ENCODE measurements at places on chromosomes 16 and 17.

GRCh38 chr17:64534187-64534586, 27.4 kb downstream of the CEP95 start:
- DNase-seq: no peak

GRCh38 chr17:61352781-61353491, 46.7 kb upstream of the TBX2 start:
- no peak for DNase-seq

DNA sequence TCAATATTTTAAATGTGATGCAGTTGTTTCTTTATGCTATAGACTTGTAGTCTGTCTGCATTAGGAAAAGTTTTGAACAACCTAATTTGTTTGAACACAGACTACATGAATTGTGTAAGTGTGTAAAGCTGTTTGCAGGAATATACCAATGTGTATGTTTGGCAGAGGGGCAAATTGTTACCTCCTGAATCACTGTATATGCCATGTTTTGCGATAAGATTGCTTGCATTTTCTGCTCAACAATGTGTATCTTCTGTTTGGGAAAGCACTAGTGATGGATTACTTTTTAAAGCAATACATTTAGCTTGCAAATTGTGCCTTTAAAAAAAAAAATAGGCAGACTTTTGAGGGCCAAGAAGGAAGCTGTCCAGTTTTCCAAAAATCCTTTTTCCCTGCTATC, 14.6 kb downstream of the RBBP6 start:
- DNase-seq: no peak

DNA sequence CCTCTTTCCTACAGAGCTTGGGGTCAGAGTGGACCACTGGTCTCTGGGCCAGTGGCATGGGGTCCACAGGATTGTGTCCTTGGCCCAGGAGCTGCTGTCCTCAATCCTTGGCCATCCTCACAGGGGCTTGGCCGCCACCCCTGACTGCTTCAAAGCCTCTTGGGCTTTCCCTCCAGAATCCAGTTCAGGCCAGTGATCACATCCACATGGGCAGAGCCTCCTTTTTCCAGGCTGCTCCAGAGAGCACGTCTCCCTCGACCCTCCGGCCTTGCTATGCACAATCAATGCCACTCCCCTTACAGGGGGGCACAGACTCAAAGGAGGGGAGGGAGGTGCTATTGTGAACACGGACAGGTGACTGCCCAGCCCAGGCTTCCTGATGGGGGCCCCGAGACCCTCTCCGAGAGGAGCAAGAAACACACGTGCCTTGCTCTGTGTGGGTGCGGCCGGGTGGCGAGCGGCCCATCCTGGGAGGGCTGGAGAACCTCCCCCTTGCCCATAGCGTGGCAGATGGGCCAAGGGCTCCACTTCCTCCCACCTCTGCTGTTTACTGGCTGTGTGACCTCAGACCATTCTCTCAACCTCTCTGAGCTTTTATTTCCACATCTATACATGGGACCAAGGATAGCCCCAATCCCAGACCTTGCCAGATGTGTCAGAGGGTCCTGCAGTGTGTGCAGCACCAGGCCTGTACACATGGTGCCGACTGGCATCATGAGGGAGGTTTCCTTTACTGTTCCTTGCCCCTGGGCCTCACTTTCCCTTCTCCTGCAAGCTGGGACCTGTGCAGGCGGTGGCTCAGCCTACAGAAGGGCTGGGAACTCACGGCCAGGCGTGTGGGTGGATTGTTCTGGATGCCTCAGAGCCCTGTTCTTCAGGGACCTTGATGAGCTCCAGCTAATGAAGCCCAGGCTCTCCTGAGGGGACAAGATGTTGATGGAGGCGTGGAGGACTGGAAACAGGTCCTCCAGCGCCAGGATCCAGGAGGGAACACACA, 229.0 kb upstream of the GSE1 start:
- no peak for DNase-seq

GRCh38 chr16:77663711-77664110, 58.6 kb upstream of the NUDT7 start:
- DNase-seq: no peak

GRCh38 chr17:17422641-17423040, 54.2 kb upstream of the MED9 start:
- DNase-seq: no peak

DNA sequence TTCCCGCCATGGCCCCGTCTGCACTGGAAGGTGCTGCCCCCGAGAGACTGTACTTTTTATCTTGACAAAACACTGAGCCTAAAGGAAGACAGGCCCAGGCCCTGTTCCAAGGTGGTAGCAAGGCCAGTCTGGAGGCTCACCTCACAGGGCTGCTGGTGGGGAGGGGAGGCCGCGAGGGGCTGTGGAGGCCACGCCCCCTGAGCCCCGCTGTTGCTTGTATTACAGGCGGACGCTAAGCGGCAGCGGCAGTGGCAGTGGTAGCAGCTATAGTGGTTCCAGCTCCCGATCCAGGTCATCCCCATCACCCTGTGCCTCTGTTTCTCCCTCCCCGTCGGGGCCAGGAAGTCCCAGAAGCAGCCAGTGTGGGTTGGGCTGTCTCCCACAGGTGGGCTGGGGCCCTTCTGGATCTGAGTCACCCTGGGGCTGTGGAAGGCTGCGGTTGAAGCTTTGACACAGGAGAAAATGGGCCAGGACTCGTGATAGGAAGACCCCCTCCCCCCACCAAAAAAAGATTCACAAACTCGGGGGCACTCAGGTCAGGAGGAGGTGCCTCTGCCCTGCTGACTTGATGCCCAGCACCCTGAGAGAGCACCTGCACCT, 13.3 kb upstream of the IL17C start:
- no peak for DNase-seq

- DNase-seq: no peak
These were observed 249.0 kb downstream of the BCAS3 start for GRCh38 chr17:60926466-60927183.

GRCh38 chr17:46047856-46048255, 48.8 kb downstream of the STH start:
- no peak for DNase-seq

- peak; percentile 33 for DNase-seq
These were observed 843 bp downstream of the ZNF174 start for GRCh38 chr16:3401719-3402397.

DNA sequence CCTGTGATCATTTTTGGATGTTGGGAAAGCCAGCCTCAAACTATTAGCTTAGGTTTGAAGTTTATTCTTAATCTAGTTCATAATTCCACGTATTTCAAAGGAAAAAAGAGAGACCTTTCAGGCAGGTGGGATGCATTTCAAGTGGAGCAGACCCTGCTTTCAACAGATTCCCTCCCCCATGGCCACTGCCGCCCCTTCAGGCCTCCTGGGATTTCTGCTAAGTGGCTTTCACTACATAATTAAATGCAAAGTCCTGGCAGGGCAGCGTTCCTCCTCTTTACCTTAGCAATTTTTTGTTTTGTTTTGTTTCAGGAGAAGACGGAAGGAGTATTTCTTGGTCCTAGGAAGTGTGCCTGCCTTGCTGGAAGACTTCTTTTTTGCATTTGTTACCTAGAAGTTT, 36.6 kb downstream of the MAF start:
- peak; percentile 24 for DNase-seq

GRCh38 chr16:24013864-24014645, 178.3 kb downstream of the PRKCB start:
- DNase-seq: no peak

GRCh38 chr17:17565471-17566339, 25.8 kb downstream of the PEMT start:
- no peak for DNase-seq

GRCh38 chr16:84082835-84083569, 33.7 kb downstream of the MBTPS1 start:
- no peak for DNase-seq

- DNase-seq: no peak
These were observed 136.7 kb upstream of the NUDT7 start for GRCh38 chr16:77585379-77586251.

GRCh38 chr16:23317266-23317661, 15.2 kb downstream of the SCNN1B start:
- DNase-seq: no peak

- DNase-seq: no peak
These were observed 109.3 kb downstream of the DNAH9 start for GRCh38 chr17:11707586-11707985.

- no peak for DNase-seq
These were observed 985 bp upstream of the TMEM107 start for GRCh38 chr17:8176998-8177731.

GRCh38 chr17:79776376-79777119, 1.4 kb upstream of the CBX2 start:
- no peak for DNase-seq

DNA sequence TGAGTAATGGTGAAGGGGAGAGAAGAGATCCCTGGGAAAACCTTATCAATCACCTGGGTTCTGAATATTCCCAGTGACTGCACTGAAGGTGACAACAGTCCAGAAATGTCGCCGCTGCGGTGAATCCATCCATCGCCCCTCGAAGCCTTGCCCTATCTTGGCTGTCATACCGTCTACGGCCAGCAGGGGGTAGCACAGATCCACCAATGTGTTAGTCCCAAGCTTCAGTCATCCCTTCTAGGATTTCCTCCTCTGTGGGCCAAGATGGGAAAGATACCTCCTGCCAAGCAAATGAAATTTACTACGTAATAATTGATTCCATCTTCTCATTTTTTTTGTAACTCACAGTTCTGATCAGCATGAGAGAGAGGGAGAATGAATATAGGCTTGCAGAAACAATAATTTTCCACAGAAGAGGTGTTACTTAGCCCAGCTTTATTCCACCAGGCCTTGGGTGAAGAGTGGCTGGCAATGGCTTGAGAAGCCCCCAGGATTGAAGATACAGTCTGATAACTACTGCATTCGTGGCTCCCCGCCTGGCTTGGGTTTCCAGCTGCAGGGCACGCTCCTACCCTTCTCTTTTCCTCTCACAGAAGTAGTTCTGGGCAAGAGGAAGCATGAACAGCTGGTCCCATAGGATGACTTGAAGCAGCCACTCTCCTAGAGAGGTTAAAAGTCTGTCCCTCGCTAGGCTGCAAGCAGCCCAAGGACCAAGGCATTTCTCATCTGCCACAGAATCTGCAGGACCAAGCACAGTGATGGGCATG, 2.6 kb upstream of the FMNL1 start:
- peak; percentile 95 for DNase-seq

GRCh38 chr17:48500435-48501426, 30.1 kb downstream of the HOXB1 start:
- no peak for DNase-seq

DNA sequence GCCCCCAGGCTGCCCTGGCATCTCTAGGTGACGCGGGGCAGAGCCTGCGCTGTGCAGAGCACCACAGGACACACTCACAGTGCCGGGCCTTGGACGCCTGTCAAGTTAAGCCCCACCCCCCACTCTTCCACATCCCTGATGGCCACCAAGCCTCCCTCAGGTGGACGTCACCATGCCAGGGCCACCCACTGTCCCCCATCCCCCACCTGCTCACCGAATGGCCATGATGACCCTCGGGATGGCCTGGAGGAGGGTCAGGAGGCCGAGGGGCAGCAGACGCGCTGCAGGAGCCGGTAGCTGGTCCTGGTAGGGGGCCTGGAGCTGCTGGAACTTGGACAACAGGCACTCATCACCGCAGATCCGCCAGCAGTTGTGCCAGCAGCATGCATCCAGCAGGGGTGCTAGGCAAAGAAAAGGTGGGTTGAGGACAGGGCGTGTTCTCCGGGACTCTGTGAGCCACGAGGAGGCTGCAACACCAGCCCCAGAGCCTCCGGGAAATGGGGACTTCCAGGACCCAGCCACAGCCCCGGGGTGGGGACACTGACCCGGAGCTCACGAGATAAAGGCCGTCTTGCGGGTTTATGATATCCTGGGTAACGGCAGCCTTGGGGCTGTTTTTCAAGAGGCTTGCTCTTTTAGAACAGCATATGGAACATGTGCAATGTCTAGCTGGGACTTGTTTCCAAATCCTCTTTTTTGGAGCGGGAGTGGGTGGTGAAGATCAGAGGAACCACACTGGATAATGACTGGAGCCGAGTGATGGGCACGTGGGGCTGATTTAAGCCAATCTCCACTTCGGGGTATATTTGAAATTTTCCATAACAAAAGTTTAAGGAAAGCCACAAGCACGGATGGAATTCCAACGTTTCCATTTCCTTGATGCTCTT, 11.4 kb downstream of the C16orf95 start:
- DNase-seq: peak; percentile 49

DNA sequence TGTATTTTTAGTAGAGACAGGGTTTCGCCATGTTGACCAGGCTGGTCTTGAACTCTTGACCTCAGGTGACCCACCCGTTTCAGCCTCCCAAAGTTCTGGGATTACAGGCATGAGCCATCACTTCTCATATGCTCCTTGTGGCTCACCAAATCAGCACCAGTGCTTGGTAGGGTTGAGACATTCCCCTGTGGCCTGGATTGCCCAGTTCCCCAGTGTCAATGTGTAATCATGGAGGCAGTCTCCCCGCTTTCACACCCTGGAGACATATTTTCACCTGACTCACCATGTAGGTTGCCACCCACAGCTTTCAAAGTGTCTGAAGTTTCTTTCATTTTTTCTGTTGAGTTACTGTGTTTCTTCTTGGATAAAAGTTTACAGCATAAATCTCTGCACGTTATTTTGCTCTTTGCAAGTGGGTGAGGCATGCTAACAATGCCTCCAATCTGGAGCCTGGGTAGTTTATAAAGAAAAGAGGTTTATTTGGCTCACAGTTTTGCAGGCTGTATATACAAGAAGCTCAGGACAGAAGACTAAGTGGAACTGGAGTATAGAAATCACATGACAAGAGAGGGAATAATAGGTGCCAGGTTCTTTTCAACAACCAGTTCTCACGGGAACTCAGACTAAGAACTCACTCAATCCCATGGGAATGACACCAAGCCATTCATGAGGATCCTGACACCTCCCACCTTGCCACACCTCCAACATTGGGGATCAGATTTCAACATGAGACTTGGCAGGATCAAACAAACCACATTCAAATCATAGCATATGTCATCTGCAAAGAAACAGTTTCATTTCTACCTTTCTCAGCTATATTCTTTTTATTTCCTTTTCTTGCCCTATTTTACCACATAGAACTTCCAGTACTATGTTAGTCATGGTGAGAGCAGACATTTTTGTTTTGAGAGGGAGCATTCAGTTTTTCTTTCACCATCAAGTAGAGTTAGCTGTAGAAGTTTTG, 113.2 kb downstream of the PHKB start:
- DNase-seq: no peak

GRCh38 chr16:54135361-54136275, 151.0 kb downstream of the IRX3 start:
- no peak for DNase-seq

DNA sequence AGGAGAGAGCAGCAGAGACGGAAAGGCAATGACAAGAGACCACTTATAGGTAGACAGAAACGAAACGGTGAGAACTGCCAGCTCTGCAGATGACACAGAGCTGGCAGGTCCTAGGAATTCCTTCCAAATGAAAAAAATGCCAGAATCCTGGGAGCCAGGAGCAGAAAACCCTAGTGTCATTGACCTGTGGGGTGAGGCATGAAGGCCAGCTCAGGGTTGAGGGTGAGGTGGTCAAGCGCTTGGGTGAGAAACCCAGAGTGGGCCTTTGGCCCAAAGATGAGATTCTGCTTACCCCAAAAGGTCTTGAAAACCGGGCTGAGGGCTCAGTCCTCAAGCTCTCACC, 9.2 kb downstream of the HIC1 start:
- no peak for DNase-seq

DNA sequence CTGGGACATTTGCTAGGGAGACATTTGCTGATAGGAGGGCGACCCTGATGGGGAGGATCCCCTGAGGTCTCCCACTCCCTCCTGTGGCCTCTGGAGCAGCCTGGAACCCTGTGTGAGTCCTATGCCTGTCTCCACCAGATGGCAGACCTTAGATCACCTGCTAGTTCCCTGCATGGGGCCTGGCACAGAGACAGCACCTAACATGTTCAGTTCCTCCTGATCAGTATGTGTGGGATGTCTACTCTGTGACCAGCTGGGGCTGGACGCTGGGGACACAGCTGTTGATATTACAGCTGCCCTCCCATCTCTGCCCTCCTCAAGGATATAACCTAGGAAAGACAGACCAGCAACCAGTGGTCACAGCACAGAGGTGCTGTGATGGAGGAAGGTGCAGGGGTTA, 1.1 kb upstream of the ADCY7 start:
- no peak for DNase-seq

All from WTC11 (cell line).